Ascending aorta (tissue), 2 donors: ENCODE measurements at places on chromosomes 2 and 18.

DNA sequence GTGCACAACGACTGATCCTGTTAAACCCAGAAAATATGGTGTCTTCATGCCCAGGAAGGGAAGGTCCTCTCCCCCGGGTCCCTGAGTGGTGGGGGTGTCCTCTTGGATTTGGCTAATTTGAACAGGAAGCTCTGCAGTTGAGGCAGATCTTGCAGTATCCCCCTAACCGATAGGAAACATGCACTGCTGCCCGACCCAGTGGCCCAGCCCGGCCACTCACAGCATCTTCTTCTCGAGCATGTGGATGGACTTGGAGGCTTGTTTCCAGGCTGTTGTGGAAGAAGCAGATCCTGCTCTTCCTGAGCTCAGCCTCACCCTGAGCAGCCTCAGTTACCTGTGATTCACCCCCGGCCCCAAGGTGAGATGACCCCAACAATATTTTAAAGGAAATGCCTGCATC is 46.4 kb upstream of the ASB1 start:
- no peak for DNase-seq

DNA sequence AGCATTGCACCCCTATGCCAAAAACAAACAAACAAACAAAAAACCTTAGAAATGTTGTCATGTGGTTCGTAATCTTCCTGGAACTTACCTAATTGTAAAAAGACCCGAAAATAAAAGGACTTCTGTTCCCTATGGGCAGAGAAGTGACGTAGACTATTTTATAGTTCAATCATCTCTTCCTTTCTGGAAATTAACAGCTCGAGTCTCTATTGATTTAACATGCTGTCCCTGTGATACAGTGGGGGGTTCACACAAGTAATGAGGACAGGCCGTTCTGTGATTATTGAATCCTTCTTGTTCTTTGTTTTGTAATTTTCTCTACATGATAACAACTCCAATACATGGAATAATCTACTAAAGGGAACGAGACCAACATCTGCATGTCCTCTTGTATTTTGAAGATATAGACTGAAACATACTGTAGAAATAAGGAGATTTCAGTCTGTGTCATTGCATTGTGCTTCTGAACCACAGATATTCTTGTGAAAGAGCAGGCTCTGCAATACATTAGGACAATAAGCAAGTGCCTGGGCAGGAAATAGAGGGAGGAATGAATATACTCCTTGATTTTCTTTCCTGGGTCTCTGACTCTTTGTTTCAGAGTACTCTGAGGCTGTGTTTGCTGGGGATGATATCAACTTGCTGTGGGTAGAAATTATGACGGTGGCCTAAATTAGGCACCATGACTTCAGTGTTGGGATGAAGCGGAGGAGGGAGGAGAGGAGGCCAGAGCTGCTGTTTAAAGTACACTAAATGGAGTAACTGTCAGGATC is 65.7 kb upstream of the PPM1B start:
- no peak for DNase-seq

GRCh38 chr2:79855264-79856006 is 342.6 kb downstream of the CTNNA2 start:
- DNase-seq, result no peak

GRCh38 chr2:44731505-44731904 is 210.0 kb upstream of the SIX3 start:
- no peak for DNase-seq

DNA sequence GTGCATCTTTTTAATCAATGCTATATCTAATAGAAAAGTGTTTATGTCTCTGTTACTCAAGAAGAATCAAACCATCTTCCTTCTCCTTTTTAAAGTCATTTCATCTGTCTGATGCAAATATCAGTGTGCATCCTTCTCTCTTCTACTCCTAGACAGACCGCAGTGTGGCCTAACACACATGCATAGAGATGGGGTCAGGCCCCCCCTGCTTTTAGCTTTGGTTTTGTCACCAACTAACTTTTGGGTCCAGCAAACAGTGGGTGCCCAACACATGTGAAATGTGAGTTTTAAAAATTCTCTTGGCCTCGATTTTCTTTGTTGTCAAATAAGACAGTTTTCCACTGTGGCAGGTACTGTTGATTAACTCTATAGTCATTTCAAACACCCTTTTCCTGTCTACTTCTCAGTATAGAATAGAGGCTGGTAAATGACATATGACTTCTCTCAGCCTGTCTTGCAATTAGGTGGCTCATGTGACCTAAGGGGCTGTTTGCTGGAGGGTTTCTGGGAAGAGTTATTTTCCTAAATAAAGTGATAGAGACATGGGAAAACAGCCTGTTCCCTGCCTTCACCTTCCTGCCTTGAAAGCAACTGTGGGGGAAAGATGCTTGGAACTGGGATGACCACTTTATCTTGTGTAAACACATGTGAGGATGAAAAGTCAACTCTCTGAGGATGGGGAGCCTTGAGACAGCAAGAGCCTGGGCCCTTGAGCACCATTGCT is 65.7 kb upstream of the DARS1 start:
- DNase-seq, result no peak

- peak; percentile 74 for DNase-seq
Observed at GRCh38 chr2:84971510-84972206, 697 bp downstream of the KCMF1 start.

GRCh38 chr2:220684099-220684498 is 888.0 kb downstream of the EPHA4 start:
- no peak for DNase-seq

DNA sequence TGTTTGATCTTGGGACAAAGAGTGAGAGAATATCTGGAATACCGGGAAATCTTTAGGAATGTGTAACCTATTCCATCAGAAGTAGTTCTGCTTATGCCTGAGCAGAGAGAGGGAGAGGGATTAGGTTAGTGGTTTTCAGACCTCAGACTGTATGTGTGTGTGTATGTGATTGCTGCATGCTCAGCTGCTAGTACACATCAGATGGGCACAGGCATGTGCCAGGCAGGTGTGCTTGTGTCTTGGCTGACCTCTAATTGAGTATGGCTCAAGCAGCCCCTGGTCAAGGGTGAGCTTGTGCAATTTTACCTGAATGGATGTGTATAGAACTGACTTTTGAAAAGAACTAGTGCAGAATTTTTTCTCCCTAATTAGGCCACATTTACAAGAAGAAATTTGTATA is 91.2 kb downstream of the INSIG2 start:
- no peak for DNase-seq

GRCh38 chr2:161245261-161245553 is 63.0 kb upstream of the PSMD14 start:
- no peak for DNase-seq

- no peak for DNase-seq
Observed at GRCh38 chr2:60096556-60096955, 456.9 kb downstream of the BCL11A start.

DNA sequence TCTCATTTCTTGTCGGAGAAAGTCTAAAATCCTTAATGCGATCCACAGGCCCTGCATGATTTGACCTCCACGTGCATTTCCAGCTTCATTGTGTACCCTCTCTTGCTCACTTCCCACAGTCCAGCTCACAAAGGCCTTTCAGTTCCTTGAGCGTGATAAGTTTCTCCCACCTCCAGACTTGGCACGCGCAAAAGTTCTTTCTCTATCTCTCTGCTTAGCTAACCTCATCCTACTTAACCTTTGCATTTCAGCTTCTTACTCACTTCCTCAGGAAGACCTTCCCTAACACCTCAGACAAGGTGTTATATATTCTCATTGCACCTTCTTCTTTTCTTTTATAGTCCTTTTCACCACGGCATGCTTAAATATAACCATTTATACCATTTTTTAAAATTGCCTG is 124.8 kb upstream of the XPO1 start:
- DNase-seq, result no peak

- DNase-seq, result no peak
Observed at GRCh38 chr2:74333175-74333574, 10.0 kb downstream of the SLC4A5 start.

DNA sequence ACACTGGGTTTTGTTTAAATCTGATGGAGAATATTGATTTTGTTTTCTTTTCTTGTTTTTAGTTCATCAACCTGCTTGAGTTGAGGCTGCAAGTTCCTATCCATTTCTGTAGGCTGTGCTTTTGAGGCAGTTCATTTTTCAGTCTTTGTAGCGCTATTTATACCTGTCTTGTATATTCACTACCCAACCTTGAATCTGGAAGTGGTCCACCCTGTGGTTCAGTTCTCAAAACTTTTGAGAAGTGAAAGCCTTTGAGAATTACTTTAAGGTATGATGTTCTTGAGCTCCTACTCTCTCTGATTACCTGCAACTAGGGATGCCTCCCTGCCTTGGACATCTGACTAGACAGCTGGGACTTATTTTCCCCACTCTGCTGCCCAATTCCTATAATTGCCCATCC is 53.5 kb upstream of the KCNE4 start:
- DNase-seq, result no peak

DNA sequence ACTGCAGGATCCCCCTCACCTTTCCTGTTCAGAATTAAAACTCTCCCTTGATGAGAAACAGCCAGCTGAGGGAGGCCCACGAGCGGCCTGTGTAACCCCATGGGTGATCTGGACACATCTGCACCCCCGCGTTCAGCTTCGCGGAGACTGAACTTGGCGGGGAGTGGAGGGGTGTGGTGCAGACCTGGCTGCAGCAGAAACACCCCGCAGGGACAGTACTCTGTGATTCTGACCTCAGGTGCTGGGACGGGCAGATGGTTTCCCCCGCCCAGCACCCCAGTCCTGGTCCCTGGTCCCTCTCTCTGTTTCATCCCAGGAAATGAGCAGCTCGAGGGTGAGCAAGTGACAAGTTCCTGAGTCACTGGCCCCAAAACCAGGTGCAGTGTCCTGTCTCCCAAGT is 41.2 kb downstream of the GBX2 start:
- DNase-seq, result no peak

DNA sequence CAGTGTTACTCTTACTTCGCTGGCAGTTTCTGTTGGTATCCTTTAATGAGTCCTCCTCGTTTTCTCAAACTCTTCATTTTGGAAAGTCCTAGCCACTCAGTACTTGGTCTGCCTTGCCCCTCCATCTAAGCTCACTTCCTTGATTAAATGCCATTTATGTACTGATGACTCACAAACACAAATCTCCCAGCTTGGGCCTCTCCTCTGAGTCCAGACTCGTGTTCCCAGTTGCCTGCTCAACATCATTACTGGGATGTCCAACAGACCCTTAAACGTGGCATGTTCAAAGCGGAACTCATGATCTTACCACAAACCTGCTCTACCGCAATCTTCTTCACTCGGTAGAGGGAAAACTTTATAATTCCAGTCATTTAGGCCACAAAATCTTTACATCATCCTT is 13.8 kb upstream of the CCDC68 start:
- DNase-seq, result no peak

DNA sequence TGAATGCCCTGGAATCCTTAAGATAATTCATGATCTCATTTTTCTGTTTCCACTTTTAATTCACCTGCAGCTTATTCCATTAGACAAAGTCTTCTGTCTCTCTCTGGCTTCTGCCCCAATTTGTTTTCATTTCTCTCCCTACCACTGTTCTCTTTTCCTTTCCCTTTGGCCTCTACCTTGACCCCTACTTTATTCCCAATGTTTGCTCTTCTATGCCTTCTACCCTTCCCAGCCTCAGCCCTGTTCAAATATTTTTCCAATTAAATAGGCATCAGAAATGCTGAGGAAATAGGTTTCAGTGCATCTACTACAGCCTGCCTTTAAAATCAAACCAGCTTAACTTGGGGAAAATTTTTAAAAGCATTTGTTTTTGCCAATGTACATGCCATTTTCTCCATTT is 443.7 kb upstream of the CWC22 start:
- no peak for DNase-seq

DNA sequence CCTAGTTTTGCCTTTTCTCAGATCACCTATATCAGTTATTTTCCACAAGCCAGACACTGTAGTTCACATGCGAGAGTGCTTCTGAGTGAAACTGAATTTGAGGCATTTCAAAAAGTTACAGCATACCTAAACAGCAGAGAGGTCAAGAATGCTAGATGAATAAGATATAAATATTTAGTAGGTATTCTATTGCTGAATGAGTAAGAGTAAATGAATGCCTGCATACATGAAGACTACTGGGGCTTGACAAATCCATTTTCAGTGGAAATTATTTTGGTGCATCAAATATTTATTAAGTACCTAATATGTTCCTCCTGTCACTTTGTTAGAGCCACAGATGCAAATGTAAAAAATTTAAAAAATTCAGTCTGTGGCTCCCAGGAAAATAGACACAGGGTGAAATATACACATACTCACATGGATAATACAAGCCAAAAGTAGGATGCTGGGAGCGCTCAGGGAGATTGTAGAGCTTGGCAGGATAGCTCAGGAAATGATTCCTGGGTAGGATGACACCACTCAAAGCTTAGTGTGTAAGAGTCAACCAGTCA is 27.6 kb upstream of the CDC42EP3 start:
- no peak for DNase-seq

DNA sequence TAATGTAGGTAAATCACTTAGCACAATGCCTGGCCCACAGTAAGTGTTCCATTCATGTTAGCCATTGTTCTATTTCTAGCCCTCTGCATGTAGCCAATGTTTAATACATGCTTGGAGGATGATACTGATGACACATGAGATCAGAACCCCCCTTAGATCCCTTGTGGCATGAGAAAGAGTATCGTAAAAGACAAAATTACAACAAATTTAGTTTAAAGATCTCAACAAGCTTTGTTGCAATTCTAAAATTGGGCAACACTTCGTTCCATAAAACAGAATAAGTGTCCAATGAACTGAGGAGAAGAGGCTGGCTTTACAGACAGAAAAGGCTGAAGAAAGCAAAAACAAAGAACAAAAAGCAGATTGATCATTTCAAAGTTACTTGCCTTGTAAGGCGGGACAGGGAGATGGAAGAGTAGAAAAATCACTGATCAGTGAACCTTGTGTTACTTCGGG is 148.7 kb upstream of the SLC1A4 start:
- no peak for DNase-seq

GRCh38 chr2:160838691-160839090 is 321.5 kb upstream of the TANK start:
- no peak for DNase-seq

DNA sequence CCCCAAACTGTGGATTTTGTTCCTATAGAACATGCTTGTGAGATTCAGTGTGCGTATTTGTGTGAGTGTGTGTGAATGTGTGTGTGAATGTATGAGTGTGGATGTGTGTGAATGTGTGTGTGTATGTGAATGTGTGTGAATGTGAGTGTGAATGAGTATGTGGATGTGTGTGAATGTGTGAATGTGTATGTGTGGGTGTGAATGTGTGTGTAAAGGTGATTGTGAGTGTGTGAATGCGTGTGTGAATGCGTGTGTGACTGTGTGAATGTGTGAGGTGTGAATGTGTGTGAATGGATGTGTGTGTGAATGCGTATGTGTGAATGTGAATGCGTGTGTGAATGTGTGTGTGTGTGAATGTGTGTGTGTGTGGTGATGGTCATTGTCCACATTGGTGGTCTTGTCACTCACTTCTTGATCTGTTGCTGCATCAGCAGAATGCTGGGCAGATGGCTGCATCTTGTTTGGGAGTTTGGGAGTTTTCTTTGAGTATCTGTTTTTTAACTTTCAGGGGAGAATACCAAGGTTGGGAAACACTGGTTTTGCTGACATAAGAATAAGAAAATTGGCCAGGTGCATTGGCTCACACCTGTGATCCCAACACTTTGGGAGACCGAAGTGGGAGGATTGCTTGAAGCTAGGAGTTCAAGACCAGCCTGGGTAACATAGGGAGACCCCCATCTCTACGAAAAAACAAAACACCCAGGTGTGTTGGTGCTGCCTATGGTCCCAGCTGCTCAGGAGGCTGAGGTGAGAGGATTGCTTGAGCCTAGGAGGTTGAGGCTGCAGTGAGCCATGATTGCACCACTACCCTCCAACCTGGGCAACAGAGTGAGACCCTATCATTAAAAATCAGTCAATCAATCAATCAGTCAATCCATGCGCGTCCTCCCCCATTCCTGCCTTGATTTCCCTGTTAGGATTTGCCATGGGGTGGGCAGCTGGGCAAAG is 18.2 kb downstream of the AGAP1 start:
- no peak for DNase-seq

GRCh38 chr2:100718065-100718629 is 101.8 kb upstream of the NPAS2 start:
- no peak for DNase-seq
